Activated naive CD4-positive, alpha-beta T cell treated with anti-CD3 and anti-CD28 coated beads, Interleukin-2, amount 50 U/mL, for 72 hours (primary cell): ENCODE measurements at places on chromosomes 4 and X.

DNA sequence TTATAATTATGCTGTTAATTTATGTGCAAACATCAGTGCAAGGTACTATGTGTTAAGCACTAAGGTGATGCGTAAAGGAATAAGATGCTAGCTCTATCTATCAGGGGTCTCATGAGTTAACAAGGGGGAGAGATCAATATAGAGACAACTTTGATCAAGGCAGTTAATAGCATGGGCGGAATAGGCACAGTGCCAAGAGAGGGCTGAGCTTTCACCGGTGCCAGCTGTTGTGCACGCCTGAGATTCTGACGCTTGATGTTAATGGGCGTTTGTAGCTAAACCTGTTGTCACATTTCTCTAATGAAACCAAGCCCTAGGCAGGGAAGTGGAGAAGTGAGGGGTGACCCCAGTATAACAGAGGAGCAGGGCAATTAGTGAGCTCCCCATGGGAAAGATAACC is 86.0 kb upstream of the NMU start:
- DNase-seq, result no peak

DNA sequence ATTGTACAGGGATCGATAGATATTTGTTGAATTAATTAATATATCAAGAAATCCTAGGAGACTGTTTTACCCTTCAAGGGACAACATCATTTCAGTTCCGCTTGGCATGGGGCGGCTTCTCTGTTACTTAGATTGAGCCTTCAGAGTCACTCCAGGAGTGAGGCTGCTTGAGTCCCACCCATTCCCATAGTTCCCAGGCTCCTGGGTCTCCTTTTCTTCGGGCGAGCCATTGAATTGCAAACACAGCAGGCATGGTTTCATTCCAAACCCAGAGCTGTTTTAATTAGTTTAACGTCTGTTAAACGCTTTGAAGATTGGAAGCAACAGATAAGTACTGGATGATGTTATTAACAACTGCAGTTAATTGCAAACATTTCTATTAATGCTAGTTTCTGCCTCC is 571 bp upstream of the EDA start:
- no peak for DNase-seq

DNA sequence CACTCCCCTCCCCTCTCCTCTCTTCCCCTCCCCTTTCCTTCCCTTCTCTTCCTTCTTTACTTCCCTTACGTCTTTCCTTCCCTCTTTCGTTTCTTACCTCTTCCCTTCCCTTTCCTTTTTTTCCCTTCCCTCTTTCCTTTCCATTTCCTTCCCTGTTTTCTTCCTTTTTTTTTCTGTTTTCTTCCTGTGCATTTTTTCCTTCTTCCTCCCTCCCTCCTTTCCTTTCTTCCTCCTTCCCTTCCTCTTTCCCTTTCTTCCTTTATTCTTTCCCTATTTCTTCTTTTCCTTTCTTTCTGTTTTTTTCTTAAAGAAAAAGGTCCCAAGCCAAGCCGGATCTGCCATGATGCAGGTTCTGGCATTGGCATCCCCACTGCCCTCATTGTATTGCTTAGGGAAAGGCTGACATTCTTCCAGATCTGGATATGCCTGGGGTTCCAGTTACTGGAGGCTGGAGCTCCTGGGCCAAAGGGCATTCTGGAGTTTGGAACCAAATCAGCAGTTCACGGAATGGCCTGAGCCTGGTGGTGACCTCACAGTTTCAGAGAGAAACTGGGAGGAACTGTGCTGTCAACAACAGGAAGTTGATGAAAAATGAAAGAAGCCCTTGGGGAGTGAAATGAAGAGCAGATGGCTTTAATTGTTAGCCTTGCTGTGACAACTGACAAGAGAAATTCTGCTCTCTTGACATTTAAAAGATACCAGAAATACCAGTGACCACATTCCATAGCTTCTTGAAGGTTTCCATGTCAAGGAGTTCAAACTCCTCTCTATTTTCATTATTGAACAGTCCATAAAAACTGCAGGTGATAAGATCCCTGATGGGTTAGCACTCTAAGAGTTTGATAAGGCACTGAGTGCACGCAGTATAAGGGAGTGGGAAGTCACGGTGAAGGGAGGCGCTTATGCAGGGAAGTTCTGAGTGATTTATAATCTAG is 622.1 kb downstream of the SPRY1 start:
- no peak for DNase-seq

DNA sequence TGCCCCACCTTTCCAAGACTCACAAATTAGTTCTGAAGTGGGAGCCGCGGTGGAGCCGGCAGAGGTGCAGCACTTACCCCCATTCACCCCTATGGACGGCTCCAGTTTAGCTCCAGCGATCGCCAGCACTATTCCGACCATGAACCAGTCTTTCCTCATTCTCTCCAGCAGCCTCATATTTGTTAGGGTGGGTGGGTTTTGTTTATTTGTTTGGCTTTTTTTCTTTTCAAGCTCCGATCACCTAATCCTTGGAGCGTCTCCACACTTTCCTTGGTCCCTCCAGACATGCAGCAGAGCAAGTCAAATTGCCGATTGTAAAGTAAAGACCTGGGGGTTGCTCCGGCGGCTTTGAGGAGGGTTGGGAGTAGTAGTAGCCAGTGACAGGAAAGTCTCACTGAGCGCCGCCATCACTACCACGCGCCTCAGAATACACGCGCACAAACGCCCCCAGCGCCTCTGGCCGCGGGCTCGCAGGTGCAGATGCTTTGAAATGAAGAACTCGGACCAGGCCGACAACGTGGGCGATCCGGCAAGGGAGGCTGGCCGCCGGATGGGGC is at the start of gene SLC10A7:
Gene SLC10A7, minus strand, starts transcription at position 400 of the 557 bp plus-strand sequence. Its CDS starts 223 bp downstream, at position 177.
- DNase-seq, result peak; percentile 73

DNA sequence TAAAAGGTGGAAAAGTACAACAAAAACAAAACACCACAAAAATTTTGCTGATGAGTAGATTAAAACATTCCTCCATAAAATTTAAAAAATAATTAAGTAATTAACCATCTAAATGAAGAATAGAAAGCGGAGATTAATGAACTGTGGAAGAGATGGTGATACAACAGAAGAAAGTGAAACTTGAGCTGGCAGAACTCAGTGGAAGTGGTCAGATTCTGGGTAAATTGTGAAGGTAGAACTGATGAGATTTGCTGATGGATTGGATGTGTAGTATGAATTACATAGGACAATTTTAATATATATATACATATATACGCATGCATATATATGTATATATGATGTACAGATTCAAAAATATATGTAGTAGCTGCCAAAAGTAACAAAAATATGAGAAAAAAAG is 73.9 kb downstream of the AMOT start:
- no peak for DNase-seq

DNA sequence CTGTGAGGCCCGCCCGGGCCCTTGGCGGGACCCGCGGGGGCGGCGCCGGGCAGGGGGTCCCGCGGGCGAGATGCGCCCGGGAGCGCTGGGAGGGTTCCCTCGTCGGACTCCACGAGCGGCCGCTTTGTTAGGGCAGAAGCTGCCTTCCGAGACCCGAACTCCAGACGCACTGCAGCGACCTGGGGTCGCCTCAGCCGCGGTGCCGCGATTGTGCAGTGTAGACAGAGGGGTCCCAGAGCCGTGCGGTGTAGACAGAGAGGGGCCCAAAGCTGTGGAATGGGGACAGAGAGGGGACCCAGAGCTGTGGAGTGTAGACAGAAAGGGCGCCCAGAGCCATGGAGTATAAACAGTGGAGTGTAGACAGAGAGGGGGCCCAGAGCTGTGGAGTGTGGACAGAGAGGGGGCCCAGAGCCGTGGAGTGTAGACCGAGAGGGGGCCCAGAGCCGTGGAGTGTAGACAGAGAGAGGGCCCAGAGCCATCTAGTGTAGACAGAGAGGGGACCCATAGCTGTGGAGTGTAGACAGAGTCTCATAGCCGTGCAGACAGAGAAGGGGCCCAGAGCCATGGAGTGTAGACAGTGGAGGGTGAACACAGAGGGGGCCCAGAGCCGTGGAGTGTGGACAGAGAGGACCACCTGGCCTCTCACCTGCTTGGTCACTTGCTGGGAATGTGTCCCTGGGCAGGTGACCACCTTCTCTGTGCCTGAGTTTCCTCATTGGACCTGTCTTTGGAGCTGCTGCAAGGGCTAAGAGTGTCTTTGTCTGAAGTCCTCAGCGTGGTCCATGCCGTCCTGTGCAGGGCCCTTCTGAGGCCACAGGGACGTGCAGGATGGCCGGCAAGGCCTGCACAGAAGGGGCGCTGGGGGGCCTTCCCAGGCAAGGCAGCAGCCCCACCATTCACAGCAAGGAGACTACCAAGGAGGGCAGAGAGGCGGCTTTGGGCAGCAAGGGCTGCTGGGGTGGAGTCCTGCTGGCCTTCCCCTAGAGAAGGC is 875 bp downstream of the RGS12 start:
- DNase-seq, result no peak

DNA sequence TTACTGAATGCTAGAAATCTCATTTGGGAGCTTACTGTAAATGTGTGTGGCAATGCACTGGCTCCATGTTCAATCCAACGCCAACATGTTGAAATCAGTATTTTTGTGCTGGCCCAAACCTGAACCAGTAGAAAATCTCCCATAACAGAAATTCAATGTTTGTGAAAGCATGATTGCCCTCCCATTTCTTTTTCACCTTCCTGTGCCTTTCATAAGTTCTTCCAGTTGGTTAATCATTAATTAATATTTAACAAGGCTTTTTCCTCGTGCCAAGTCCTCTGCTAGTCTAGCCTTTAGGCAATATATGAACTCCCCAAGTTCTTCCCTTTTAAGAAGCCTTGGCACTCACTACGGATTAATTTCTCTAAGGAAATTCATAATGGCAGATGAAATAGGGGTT is 1.3 kb upstream of the PLS3 start:
- DNase-seq, result no peak

DNA sequence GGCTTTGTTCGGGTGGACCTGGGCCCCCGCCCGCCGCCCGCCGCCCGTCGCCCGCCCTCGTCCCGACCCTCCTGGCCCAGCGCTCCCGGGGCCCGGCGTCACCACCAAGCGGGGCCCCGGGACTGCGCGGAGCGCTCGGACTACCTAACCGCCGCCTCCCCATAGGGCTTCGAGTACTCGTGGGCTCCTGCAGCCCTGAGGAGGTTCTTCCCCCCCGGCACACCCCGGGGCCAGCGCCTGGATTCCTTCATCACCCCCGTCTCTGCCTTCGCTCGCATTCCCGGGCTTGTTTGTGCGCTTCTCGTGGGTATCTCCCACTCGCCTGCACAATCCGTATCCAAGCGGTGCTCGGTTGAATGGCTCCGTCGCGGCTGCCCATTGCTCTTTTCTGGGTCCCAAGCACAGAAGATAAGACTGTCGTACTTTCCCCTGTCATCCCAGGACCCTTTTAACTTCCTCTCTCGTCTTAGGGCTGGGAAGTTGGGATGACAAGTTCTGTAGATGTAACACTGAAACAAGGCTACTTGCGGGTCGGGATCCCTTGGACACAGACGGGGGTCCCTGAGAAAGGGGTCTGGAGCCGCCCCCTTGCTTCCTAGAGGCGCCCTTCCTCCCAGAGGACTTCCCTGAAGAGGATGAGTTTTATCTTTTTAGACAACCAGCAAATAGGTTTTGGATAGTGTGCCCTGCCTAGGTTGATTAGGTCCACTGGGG is 565 bp downstream of the MOB1B start:
- DNase-seq, result peak; percentile 57

GRCh38 chr4:159395693-159396092 is 292.8 kb downstream of the RAPGEF2 start:
- DNase-seq, result no peak

DNA sequence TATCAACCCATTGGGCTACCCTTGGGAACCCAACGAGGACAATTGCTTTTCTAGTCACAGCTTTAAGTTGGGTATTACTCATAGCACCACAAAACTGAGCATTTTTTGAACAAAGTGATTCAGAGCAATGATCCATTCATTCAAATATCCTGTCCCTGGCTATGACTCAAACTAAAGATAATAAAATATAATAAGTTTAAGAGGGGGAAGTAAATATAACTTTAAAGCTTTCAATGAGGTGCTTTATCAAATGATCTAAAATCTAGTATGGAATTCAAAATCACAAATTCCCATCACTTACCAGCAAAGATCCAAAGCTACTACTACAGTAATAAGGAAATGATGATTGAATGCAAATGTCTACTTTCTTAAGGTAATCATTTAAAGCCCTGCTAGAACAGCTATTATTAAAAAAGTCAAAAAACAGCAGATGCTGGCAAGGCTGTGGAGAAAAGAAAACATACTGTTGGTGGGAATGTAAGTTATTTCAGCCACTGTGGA is 39.8 kb upstream of the S100G start:
- DNase-seq, result no peak

- DNase-seq, result peak; percentile 2
Measured at GRCh38 chrX:46626566-46626965, 53.0 kb downstream of the CHST7 start.

DNA sequence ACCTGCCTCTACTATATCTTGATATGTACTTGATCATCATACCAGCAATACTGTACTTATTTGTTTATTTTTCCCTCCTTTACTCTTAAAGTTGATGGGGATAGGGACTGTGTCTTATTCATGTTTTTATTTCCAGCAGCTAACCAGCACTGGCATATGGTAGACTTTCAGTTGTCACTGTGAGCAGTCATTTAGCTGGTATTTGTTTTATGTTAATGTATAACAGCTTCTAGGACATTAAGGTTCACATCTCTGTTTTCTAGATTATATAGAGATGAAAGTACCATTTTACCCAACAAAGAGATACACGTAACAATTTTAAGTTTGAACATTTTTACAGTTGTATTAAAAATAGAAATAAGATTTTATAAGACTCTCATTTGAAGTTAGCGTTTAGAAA is 17.9 kb downstream of the METTL14 start:
- DNase-seq, result no peak

GRCh38 chr4:71189471-71189870 is 149.3 kb upstream of the SLC4A4 start:
- DNase-seq, result no peak

DNA sequence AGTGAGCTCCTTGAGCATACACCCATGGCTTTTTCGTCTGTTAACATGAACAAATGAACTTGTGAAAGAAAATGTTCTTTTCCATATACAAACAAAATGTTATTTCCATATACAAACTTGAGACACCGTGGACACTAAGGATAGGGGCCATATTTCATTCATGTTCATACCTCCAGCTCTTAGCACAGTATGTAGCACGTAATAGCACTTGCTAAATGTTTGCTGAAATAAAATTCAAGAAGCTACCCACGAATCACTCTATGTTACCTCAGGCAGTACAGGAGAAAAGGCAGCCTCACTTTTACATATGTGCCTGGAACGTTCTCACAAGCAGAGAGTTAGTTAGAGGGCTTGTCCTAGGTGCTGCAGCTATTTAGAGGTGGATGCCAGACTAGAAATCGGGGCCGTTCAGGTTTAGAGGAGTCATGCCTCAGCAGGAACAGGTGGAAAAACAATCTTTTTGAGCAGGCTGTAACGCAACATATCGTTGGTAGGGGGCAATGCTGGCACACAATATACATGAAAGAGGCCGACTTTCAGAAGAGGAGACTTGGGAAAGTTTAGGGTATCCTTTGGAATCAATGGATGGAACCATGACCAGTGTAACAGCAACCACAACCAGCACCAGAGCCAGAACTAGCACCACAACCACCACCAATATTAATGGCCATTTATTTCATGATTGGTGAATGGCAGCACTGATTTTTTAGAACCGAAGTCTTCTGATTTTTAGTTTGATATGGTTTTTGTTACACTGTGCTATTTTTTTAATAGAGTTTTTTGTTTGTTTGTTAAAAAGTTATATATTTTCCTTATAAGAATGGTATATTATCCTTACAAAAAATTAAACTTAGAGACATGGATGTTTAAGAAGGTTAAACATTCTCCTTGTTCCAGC is 14.8 kb upstream of the PAQR3 start:
- DNase-seq, result no peak

- DNase-seq, result no peak
Measured at GRCh38 chr4:139889901-139890300, 224.3 kb downstream of the MGST2 start.
